Urothelium cell line (cell line): ENCODE measurements at places on chromosomes 6 and 20.

DNA sequence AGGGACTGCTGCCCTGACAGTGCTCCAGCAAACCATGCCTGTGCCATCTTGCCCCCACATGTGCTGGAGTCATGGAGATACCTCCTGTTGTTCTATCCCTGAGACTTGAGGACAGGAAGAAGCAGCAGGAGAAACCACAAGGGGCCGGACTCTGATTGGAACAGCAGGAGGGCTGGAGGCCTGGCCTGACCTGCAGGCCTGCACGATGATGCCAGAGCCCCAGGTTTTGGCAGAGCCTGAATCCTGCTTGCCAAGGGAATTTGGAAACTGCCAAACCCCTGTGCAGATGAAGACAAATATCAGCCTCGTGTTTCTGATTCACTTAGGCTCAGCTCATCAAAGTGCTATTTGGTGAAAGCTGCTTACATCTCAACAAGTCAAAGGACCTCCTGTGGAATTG is 177.6 kb downstream of the MAFB start:
- DNase-seq: no peak

- DNase-seq: peak; percentile 78
Measured at GRCh38 chr6:164069350-164069990, 655.0 kb downstream of the QKI start.

GRCh38 chr6:38153076-38153797 is 333.7 kb downstream of the ZFAND3 start:
- DNase-seq: no peak

- DNase-seq: no peak
Measured at GRCh38 chr6:73983367-73983766, 287.4 kb downstream of the CD109 start.

- DNase-seq: no peak
Measured at GRCh38 chr6:5116243-5116991, 31.3 kb downstream of the PPP1R3G start.

DNA sequence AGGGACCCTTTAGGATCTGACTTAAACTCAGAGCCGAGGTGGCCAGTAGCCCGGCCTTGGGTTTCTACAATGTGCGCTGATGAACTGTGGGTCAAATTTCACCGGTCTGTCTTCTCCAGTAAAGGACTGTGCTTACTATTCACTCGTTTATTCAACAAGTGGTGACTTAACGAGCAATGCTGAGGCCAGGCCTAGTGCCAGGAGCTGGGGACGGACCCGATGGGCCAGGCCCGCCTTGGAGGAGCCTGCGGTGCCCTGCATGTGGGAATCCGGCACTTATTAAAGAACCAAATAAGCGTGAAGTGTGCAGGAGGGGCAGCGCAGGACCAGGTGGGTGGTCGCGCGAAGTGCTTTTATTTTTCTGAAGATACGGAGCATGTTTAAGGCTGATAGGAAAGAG is 24.0 kb downstream of the CTCFL start:
- DNase-seq: no peak

GRCh38 chr6:4023240-4023639 is 55.7 kb downstream of the FAM217A start:
- no peak for DNase-seq

GRCh38 chr6:75396005-75396800 is 97.4 kb downstream of the FILIP1 start:
- DNase-seq: no peak

DNA sequence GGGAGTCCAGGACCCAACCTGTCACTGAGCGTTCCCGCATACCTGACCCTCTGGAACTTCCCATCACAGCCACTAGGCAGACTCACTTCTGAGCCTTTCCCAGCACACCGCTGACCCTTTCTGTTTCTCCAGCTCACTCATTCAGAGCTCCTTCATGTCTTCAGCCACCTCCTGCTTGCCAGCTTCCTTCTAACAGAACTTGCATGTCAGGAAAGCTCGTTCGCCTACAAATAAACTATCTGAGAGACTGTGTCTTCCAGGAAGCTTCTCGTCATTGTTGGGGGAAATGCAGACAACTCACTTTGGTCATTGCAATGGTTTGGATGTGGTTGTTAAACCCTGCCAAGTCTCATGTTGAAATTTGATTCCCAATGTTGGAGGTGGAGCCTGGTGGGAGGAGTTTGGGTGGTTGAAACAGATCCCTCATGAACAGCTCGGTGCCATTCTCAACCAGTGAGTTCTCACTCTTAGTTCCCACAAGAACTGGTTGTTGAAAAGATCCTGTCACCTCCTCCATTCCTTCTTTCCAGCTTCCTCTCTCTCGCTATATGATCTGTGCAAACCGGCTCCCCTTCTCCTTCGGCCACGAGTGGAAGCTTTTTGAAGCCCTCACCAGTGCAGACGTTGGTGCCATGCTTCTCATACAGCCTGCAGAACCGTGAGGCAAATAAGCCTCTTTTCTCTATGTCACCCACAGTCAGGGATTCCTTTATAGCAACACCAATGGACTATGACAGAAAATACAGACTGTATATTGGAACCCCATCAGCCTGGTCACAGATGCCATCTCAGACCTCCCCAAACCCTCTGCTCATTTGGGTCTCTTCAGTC is 1.4 kb upstream of the MUC21 start:
- DNase-seq: peak; percentile 52

- peak; percentile 12 for DNase-seq
Measured at GRCh38 chr6:8627085-8627861, 191.9 kb upstream of the SLC35B3 start.

DNA sequence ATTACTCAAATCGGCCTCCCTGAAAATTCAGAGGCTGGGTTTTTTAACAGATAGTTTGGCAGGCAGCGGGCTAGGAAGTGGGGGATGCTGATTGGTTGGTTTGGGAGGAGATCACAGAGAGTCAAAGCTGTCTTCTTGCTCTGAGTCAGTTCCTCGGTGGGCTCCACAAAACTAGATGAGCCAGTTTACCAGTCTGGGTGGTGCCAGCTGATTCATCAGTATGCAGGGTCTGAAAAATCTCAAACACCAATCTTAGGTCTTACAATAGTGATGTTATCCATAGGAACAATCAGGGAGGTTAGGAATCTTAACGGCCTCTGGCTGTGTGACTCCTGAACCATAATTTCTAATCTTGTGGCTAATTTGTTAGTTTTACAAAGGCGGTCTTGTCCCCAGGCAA is 190.7 kb downstream of the C6orf118 start:
- DNase-seq: no peak

DNA sequence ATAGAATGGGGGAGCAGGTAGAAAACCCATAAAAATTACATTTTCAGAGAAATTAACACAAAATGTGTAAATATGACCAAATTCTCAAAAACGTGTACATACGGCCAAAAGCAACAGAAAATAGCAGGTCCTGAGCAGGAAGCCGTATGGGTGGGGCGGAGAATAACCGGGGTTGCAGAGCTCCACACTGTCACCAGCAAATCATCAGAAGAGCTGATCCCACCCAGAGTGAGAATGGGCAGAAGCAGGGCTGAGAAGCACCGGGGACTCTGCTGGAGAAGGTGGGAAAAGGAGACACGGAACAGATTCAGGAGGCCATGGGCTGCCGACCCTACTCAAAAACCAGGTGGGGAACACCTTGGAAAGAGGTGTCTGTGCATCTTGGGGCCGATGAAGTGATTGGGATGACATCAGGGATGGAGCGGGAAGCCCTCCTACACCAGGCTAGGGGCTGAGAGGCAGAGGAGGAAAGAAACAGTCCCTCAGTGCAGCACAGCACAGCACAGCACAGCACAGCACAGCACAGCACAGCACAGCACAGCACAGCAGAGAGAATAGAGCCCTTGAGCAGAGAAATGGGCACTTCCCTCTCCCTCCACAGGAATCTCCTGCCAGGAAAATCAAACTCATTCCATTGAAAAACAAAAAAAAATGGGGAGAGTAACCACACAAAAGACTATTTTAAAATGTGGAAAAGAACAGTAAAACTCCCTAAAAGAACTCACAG is 22.3 kb downstream of the STX7 start:
- no peak for DNase-seq

DNA sequence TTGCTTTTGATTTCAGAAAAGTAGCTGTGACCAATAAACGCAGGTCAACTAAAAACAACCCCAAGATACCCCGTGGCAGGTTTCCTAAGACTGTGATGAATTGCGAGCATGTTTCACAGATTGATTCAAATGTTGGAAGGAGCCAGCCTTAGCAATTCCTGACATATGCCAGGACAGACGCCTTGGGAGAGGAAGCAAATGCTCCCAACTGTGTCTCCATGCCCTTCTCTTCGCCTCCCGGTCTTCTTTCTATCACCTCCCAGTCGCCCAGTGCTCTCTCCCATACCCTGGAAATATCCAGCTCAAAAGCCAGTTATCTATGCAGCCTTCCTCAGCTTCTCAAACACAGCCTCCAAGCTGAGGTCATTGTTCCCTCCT is 32.0 kb downstream of the KIAA0319 start:
- no peak for DNase-seq

DNA sequence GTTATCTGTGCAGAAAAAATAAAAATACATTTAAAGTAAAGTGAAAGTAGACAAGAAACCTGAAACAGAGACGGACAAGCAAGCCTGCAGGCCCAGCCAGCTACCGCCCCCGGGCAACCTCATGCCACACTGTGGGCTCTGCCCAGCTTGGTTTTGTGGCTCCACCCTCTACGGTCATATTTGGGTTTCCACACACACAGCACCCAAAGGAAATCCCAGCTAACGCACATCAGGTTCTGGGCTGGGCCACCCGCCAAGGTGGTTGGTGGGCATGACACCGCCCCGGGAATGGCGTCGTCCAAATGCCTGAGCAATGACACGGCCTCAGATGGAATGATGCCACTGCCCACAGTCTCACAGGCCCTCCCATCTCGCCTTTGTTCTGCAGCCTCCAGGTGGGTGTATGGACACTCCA is 22.9 kb downstream of the FAM110A start:
- DNase-seq: peak; percentile 93

DNA sequence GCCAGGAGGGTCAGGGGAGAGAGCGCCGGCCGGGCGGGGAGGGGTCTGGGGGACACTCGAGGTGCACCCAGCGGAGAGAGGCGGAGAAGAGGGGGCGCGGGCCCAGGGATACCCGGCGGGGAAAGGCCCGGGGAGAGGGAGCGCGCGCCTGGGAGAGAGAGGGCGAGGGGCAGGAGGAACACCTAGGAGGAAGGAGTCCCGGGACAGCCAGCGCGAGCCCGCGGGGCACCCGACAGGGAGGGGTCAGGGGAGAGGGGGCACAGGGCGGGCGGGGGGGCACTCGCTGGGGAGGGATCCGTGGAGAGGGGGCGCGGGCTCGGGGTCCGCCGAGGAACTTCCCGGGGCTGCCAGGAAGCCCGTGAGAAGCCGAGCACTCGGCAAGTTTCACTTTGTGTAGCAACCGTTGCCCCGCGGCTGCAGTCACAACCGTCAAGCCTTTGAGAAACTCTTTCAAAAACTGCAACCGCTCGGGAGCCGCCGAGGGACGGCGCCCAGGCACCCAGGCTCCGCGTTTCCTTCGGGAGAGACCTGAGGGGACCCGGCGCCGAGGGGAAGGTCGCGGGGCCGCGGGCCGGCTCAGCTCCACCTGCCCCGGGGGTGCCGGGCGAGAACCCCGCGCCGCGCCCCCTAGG is 471 bp downstream of the EZR start:
- DNase-seq: peak; percentile 77

DNA sequence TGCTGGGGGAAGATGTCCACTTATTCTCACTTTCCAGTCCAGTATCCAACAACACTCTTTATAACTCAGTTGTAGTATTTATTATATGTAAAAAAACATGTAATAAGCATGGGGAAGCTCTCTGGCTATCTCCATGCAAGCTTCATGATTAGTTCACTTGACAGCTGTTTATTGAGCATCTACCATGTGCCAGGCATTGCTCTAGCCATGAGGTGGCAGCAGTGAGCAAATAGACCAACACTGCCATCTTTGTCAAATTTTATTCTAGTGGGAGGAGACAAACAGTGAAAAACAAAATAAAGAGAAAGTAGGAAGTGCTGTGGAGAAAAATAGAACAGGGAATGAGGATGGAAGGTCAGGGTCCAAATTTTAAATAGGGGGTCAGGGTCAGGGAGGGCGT is 131.8 kb downstream of the CFAP61 start:
- DNase-seq: no peak

- no peak for DNase-seq
Measured at GRCh38 chr6:26215585-26216358, 128.5 kb downstream of the HFE start.

GRCh38 chr6:5054245-5054873 is 30.8 kb upstream of the PPP1R3G start:
- no peak for DNase-seq

GRCh38 chr6:85498596-85499258 is 48.8 kb downstream of the NT5E start:
- DNase-seq: no peak

DNA sequence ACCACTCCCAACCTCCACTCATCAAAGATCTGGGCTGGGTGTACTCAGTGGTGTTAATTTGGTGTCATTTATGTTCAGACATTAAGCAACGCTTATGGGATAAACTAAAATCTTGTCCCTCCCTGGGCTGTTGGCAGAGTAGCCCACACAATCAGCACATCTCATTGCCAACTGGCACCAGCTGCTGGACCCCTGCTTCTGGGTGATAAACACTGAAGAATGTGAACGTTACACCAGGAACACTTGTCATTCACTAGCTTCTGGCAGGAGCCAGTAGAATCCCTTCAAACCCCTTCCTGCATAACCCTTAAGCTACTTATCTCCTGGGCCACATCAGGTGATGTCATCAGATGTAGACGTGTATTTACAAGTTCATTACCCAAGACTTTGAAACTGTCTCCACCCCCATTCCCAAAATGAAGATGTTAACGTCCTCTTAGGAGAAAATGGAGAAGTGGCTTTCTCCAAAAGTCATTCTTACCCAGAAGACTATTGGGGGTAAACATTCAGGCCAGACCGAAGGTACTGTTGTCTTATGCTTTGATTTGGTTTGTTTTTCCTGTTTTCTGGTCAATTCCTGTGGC is 107.8 kb upstream of the CD93 start:
- DNase-seq: no peak

DNA sequence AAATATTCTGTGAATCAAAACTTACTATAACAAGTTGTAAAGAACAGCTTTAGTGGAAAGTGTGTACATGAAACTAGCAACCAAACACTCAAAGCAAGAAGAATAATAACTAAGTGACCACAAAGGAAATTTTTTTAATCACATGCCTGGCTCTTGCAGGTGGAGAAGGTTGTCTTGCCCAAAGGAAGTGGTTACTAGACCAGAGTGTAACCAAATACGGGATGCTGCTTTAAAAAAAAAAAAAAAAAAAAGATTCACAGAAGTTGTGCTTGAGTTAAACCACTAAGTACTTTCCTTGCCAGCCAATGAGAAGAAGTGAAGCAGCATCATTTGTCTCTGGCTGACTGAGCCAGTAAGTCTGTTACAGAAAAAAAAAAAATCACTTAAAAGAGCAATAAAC is 19.1 kb upstream of the HLA-DQB1 start:
- DNase-seq: peak; percentile 41

- DNase-seq: no peak
Measured at GRCh38 chr6:121686611-121687023, 251.2 kb downstream of the GJA1 start.

- no peak for DNase-seq
Measured at GRCh38 chr6:30564114-30564513, 7.0 kb downstream of the PRR3 start.
